ENCODE measurements at places on chromosomes 1 and 21.
A peak's percentile ranks its signal among the peaks of the same experiment; 100 is the strongest.

DNA sequence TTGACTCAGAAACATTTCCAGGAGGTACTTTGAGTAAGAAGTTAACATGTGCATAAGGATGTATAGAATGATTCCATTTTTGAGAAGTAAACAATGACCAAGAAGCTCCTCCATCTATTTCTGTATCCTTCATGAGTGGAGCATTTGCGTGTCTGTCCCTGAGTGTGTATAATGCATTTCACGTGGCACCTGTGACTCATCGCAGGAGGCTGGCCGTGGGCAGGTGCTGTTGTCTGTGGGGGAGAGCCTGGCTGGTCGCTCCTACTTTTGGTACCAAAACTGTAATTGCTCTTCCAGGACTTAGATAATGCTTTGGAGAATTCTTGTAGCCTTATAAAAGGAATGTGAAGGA lies 16.5 kb downstream of the SLC37A1 start:
- DNase-seq = no peak

DNA sequence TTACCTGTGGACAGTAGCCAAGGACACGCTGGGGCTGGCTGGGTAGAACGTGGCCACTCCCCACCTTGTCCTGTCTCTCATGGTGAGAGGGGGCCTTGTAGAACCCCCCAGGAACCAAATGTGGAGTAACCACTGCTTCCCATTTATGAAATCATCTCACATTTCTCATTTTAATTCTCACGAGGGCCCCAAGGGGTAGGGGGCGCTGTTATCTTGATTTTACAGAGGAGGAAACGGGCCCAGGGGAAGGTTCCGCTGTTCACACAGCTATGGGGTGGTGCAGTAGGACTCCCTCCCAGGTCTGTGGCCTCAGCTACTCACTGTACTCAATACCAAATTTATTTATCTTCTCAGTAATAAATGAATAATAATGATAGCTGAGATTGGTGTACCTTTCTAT lies 5.5 kb downstream of the SMPDL3B start:
- peak; percentile 83 for DNase-seq

- DNase-seq = no peak
Observed at GRCh38 chr1:14891991-14892390, 261.6 kb upstream of the TMEM51 start.

- peak; percentile 29 for DNase-seq
Observed at GRCh38 chr1:229561141-229561540, 2.6 kb upstream of the ABCB10 start.

DNA sequence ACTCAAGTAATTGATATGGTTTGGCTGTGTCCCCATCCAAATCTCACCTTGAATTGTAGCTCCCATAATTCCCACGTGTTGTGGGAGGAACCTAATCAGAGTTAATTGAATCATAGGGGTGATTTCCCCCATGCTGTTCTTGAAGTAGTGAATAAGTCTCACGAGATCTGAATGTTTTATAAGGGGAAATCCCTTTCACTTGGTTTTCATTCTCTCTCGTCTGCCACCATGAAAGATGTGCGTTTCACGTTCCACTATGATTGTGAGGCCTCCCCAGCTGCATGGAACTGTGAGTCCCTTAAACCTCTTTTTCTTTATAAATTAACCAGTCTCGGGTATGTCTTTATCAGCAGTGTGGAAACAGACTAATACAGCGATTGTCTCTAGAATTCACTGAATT lies 135.4 kb downstream of the BACH1 start:
- no peak for DNase-seq

DNA sequence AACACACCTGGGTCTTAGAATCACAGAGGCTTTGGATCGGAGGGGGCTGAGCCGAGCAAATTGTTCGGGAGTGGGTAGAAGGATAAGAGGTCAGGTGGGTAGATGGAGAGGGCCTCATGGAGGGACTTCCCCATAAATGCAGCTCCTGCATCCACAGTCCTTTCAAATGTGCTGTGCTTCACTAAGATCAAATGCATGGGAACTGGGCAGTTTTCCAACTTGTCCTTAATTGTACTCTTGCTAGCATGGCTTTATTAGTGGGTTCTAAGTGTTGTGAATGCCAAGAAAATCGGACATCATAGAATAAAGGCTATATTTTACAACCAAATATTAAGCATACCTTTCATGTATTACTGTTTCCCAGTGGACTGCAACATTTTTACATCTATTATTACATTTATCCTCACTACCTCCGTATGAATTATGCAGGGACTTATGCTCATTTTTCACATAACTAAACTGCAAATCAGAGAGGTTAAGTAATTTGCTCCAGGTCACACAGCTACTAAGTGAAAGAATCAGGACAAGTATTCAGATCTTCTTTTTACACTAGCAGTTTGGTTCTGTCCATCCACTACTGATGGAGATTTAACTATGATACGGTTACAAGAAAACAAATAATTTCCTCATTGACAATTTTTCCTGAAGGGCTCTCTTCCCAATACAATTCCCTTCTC lies 174.5 kb upstream of the RUNX1 start:
- no peak for DNase-seq

DNA sequence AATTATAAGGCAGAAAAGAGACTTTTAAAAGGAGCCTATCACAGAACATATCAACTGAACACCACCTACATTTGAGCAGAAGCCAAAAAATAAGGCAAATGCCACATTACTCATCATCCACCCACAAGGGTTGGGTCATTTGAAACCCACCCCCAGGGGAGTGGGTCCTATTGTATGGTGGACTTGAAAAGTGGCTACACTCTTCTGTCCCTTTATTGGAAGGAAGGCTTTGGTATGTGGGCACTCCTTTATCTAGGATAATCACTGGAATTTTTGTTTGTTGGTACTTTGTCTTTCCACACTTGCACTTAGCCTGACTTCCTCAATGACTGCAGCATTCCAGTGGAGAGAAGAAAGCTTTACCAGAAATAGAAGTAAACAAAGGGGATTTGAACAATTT lies 157.2 kb upstream of the COL11A1 start:
- DNase-seq = no peak

DNA sequence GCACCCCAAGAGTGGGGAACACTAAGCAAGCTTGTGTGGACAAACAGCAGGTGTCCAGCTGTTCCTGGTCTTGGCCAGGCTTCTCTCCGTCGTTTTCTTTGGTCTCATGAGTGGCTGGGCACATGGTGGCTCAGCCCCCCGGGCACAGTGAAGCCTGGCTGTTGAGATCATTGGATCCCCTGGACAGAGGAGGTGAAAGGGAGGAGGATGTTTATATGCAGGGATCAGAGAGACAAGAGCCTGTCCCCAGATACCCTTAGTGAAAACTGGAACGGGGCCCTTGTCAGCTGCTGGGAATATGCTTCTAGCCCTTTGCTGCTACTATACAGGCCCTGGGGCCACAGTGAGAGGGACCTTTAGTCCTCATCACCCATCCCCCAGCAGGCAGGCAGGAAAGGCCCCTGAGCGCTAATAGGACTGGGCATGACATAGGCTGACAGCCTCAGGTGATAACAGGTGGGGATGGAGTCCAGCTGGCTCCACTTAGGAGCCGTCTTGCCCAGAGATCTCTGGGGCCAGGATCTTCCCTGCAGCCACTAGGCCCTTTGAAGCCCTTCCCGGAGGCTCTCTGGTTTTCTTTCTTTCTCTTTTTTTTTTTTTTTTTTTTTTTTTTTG lies 16.4 kb downstream of the EPHA8 start:
- DNase-seq = no peak

- no peak for DNase-seq
Observed at GRCh38 chr1:165753934-165754333, 14.7 kb downstream of the TMCO1 start.

DNA sequence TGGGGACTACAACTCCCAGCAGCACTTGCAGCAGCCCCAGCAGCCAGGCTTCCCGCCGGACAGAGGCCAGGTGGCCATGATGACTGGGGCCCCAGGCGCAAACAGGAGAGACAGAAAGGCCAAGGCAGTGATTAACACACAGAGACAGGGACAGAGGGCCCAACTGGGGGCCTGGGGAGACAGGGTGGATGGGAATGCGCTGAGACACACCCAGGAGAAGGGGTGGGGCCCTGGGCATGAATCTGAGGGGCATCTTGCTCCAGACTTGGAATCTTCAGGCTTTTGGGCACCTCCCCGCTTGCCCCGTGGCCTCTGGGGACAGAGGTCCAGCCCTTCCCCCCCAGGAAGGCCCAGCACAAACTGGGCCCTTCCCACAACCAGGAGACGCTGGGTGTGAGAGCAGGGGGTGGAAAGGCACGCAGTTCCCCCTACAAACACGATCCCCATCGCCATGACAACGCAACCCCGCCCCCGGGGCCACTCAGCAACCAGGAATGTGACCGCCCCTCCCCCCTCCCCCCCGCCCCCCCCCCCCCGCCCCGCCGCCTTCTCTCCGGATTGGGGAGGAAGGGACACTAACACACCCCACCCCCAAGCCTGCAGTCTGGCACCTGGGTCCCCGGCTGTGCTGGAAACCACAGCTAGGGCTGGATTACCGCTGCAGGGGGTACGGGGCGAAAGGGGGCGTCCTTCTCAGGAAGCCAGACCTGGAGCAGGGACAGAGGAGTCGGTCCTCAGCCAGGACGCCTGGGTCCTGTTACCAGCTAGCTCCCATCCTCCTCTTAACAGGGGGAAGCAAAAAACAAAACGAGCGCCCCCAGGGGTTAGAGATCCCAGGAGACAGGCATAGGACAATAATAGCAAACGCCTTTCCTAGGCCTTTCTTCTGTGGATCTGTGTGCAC lies 4.5 kb downstream of the HDGF start:
- peak; percentile 87 for DNase-seq

DNA sequence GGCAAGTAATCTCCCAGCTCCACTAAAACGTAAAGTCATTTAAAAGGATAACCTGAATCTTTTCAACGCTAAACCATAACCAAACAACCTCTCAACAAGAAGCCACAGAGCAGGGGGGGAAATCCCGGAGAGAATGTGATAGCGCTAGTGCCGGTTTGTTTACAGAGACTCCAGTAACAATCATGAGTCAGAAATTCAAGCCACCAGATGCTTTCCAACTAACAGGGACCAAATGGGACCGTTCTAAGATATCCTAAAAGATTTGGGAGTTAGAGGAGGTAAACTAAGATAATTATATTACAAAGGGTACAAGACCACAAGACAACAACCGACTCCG lies 825 bp downstream of the DCAF8 start:
- DNase-seq = peak; percentile 43

DNA sequence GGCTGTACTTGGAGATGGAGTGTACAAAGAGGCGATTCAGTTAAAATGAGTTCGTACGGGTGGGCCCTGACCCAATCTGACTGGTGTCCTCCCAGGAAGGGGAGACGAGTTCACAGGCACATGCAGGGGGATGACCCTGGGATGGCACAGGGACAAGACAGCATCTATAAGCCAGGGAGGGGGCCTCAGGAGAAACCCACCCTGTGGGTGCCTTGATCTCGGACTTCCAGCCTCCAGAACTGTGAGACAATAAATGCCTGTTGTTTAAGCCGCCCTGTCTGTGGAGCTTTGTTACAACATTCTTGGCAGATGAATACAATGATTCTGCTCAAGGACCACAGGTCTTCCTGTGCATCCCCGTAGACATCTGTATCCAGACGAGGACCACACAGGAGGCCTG lies 14.6 kb upstream of the CLDN14 start:
- no peak for DNase-seq

DNA sequence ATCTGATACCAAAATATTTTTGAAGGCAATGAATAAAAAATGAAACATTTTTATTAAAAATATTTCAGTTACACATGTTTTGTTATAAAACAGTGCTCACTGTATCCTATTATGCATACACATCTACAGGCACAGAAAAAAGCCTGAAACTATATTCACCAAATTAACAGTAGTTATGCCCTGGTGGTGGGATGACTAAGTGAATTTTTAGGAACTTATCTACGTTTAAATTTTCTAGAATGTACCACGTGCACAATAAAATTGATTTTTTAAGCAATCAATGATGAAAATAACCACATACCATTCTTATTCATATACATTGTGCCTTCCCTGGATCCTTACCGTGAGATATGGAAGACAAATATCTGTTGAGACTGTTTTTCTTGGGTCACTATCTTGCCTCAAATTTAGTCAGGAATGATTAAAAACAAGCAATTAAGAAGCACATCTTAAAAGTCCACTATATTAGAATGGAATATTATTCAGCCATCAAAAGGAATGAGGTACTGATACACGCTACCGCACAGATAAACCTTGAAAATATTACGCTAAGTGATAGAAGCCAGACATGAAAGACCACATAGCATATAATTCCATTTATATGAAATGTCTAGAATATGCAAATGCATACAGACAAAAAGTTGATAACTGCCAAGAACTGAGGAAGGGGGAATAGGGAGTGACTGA lies 17.4 kb downstream of the TP53BP2 start:
- DNase-seq = no peak

- DNase-seq = no peak
Observed at GRCh38 chr1:208837242-208837641, 593.1 kb upstream of the PLXNA2 start.

DNA sequence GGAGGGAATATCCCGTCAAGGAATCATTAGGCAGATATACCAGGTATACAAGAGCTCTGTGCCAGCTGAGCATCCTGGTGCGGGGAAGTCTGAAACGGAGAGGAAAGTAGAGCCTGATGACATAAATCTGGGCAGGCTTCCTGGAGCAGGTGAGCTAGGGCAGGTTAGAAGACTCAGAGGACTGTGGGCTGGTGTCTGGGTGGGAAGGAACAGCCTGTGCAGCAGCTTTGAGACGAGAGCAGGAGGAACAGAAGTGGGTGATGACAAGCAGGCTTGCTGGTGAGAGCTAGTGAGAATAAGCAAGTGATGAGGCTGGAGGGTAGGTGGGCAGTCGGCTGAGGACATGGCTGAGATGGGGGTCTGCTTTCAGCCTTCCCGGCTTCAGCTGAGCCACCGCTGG lies 6.7 kb downstream of the CELSR2 start:
- DNase-seq = no peak

DNA sequence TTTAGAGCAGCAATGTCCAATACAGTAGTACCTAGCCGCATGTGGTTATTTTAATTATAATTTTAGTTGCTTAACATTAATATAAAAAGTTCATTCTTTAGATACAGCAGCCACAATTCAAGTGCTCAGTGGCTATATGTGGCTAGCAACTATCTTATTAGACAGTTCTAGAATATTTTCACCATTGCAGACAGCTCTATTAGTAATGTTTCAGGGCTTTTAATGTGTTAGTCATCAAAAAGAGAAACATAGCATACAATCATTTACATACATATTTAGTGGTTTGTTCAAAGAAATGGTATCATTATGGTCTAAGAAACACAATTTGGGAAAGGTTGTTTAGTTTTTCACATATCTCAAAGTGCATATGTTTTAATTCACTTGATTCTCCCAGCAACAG lies 66.6 kb upstream of the DYNLT5 start:
- DNase-seq = no peak

DNA sequence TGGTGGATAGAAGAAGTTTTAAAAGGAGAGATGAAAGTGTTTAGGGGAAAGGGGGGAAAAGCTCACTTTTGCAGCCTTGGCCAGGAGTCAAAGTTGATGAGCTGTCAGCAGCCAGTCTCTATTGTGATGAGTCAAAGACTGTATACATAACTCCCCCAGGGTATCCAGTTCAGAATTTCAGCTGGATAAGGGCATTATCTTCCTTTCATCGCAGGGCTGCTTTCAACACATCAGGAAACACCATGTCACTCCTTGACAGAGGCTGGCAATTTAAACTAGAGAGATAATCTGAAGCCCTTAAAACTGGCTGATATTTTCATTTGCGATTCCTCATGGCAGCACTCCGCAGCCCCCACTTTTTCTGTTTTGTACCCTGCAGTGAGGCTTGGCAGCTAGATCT lies 328.5 kb downstream of the TBX15 start:
- no peak for DNase-seq

Data from inflammatory macrophage (primary cell).